ENCODE measurements at places on chromosomes 16 and 17.

DNA sequence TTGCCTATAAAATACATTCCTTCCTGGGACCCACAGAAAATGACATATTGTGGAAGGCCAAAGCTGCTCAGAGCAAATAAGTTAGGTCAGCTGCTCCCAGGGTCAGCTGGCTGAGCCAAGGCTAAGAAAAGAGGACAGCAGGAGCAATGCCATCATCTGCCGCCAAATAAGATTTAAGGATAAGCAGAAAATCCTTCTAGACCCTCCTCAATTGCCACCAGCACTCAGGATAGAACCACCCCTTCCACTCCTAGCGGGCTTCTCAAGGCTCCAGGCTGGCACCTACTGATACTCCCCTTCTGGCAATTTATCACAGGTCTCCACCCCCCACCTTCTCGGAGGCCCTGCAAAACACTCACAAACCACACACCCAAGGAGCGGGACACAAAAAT, 22.9 kb downstream of the MBTPS1 start:
- DNase-seq, result no peak

- no peak for DNase-seq
These were observed 241.6 kb downstream of the XYLT1 start for GRCh38 chr16:17229131-17229530.

GRCh38 chr17:10648956-10649355, 8.2 kb downstream of the MYH3 start:
- DNase-seq, result no peak

DNA sequence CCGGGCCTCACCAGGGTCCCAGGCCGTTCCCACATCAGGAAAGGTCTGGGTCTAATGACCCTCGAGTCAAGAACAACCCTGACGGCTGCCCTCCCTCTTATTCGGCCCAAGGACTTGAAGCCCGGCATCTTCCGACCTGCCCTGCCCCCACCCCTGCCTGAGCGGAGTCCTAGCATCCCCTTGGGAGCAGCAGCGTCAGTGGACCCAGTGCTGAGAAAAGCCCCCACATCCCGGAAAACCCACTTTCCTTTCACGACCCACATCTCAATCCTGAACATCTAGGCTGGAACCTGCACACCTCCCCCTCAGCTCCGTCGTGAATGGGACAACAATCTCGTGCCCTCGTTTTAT, 769 bp downstream of the TMEM88 start:
- no peak for DNase-seq

- DNase-seq, result no peak
These were observed 21.4 kb downstream of the WSB1 start for GRCh38 chr17:27315322-27315721.

DNA sequence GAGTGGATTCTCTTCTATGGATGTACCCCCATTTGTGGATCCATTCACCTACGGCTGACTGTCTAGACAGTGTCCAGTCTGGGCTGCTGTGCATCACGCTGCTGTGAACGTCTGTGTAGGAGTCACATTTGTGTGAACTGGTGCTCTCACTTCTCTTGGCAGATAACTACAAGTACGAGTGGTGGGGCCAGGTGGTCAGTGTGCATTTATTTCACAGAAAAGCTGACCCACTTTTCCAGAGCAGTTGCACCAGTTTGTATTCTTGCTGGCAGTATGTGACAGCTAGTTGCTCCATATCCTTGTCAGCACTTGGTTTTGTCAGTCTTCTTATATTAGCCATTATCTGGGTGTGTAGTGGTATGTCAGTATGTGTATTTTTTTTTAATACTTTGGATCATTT, 28.4 kb downstream of the FOXK2 start:
- no peak for DNase-seq

DNA sequence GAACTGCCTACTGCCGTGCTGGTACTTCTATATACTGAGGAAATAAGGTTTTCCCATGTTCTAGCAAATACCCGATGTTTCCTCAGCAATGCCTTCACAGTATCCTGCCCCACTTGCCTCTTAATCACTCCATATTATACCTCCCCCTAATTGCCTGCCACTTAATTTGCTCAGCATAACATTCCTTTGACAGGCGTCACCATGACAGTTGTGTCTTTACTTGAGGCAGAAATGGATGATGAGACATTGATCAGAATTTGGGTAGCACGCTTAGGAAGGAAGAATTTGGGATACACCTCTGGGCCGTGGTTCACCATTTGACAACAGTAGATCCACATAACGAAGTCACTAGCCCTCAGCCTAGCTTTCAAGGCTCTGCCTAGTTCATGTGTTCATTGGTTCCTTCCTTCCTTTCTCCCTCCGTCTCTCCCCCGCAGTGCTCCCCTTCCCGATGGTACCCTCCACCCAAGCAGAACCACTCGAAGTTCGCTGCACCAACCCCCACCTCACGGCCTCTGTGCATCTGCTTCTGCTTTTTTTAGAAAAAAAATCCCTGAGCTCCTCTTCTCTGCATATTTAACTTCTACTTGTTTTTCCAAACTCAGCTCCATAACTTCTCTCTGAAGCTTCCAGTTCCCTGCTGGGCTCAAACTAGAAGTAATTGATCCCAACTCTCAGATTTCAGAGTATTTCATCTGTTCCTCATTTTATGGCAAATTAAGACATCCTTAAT, 19.4 kb downstream of the IQCK start:
- no peak for DNase-seq

- no peak for DNase-seq
These were observed 17.7 kb downstream of the NAA60 start for GRCh38 chr16:3461151-3461550.

GRCh38 chr17:81025741-81026129, 9.2 kb upstream of the BAIAP2 start:
- DNase-seq, result no peak

GRCh38 chr17:20276421-20276820, 190.9 kb downstream of the LGALS9B start:
- DNase-seq, result no peak

DNA sequence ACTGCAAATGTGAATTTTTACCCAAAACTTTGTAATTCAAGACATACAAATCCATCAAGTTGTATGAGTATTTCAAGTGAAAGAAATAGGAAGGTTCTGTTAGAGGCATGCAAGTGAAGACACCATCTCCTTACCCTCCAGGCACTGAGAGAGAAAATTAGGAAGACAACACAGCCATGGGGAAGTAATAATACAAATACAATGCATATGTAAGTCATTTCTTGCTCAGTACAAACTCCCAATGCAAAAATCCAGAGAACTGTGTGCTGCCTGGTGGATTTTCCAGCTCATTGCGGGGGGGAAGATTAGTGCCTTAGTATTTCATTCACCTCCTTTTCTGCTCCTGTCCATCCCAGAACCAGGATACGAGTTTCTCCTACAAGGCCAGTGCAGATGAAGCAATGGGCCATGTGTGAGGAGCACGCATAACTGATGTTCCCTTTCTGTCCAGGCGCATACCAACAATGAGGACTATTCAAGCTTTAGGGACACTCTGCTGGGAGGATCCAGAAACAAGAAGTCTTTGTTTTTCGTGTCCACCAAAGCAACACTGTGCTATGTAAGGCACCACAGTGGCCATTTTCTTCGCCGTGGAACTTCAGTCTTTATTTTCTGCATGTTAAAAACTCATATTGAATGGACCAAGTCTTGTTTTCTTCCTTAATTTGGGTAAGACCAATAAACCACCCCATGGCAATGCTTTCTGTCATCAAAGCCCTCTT, 143.7 kb upstream of the RCVRN start:
- no peak for DNase-seq

DNA sequence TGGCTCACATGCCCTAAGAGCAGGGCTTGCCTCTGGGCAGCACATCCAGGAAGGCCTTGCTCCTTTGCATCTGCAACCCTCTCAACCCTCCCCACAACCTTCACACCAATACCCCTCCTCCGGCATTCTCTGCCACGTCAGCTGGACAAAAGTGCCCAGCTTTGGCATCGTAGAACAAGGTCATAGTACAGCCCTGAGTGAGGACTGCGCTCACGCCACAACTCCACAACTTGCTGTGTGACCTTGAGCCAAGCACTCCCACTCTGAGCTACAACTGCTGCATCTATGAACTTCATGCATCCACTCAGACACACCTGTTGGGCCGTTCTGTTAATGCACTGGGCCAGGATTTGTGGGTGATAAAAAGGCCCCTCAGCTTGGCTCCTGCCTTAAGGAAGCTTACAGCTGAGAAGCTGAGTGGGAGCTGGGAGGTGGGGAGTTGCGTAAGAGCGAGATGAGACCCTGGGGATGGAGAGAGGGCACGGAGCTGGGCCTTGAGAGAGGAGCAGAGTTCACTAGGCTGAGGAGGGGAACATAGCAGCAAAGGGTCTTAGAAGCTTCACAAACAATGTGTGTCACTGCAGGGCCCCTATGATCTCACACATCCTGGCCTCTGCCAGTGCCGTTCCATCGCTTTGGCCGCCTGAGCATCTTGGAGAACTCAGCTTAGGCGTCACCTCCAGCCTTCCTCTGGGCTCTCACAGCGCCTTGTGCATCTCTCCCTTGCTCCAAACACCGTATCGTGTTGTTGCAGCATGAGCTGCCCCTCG, 8.6 kb upstream of the MRC2 start:
- no peak for DNase-seq

DNA sequence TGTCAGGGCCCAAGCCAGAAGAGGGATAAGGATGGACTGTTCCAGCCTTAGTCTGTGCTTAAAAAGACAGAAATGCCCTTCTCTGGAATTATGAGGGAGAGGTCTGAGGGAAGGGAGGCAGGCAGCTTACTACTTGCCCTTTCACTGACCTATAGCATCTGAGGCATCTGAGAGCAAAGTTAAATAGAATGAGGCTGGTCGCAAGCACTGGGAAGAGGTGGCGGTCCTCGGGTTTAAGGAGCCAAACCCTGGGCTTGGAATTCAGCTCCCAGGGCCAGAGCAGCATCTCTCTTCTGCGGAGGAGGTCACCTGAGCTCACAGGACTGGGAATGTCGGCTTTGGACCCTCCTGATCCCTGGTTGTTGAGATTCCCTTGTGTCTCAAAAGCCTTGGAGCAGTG, 3.1 kb upstream of the LIMD2 start:
- no peak for DNase-seq

DNA sequence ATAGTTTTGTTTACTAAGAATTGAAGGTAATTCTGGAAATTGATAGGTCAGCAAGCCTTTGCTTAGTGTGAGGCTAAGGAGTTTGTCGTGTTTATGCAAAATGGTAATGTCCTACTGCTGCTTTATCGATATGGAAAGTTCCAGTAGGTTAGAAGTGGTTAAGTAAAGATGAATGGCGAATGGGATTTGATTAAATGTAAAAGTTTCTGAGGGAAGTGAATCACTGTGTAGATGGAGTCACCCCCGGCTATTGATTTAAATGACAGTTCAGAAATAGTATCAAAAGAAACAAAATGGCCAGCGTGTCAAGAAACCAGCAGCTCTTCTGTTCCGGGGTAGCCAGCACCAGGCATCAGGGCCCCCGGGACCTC, 131.4 kb downstream of the RPTOR start:
- DNase-seq, result no peak

- no peak for DNase-seq
These were observed 705 bp upstream of the PITPNC1 start for GRCh38 chr17:67376415-67376736.

- DNase-seq, result no peak
These were observed 7.1 kb downstream of the DCAF7 start for GRCh38 chr17:63557416-63557815.

DNA sequence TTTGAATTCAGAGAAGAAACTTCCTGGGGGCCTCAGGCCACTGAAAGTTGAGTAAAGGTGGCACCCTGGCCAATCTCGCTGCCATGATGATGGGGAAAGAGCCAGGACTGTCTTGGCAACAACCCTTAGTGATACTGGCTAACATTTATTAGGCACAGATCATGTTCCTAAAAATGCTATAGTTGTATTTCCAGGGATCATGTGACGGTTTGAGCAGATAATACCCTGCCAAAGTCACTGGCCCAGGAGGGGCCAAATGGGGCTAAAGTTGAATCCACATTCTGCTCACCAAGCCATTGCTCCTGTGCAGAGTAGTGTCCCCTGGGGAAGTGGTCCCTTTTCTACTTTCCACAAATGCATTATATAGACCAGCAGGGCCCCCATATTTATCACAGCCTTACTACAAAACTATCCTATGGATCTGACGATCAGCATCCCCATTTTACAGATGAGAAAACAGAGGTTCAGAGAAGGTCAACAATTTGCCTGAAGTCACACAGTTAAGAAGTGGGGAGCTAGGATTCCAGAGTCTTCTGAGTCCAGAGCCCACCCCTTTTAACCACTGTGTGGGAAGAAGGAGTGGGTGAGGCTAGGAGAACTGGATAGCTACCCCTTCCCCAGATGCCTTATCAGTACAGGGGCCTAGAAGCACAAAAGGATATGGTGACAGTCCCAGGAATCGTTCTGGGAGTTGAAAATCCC, 300.0 kb upstream of the IRX3 start:
- no peak for DNase-seq

DNA sequence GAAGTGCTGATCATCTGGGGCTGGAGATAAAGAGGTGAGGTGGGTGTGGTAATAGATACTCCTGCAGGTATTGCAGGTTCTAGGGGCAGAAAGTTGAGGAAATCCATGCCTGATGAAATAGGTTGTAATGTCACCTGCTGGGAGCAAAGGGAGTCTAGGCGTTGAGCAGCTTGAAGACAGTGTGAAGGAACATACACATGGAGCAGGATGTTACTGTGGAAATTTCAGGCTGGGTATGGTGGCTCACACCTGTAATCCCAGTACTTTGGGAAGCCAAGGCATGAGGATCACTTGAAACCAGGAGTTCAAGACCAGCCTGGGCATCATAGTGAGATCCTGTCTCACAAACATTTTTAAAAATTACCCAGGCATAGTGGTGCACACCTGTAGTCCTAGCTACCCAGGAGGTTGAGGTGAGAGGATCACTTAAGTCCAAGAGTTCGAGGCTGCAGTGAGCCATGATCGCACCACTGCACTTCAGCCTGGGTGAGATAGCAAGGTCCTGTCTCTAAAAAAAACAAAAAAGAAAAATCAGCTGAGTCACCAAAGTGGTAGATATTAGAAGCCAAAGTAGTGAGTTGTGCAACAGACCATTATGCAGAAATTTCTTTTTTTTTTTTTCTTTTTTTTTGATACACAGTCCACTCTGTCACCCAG, 9.1 kb upstream of the CRYBA1 start:
- DNase-seq, result no peak

GRCh38 chr16:5870886-5871691, 773.5 kb upstream of the EEF2KMT start:
- no peak for DNase-seq

DNA sequence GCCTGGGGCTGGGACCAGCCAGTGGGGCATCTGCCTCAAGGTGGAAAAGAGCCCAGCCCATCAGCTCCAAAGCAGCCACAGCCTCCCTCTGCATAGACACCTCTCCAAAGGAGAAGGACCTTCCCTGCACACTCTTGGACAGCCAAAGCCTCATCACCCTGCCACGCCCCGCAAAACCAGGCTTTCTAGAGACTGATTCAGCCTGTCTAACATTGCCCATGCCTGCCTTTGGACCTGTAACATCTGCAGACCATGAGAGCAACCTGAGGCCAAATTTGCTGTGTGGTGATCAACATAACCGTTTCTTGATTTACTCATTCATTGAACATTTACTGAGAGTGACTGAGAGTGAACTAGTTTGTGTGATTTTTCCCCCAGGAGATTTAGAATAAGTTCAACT, 219.7 kb upstream of the HSBP1 start:
- DNase-seq, result no peak

GRCh38 chr17:82023447-82024241, 539 bp downstream of the LRRC45 start:
- no peak for DNase-seq

Measured in activated CD4-positive, CD25-positive, alpha-beta regulatory T cell (primary cell).